Astrocyte (in vitro differentiated cells and primary cell): ENCODE measurements at places on chromosomes 7 and 10.

DNA sequence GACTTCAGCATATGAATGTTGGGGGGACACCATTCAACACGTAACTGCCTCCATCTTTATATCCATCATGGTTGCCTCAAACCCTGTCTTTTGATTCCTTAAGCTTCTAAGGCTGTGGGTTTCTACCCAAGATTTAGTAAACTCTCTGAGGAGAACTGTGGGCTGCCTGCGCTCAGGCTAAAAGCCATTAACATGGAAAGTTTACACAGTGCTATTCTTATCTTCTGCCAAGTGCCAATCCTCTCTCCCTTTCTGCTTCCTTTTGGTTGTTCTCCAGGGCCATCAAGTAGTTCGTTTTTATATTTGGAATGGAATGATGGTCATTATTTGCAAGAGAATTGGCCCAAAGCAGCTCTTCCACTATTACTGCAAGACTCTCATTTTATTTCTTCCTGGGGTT is 97.3 kb upstream of the KLF14 start:
- no peak for DNase-seq

DNA sequence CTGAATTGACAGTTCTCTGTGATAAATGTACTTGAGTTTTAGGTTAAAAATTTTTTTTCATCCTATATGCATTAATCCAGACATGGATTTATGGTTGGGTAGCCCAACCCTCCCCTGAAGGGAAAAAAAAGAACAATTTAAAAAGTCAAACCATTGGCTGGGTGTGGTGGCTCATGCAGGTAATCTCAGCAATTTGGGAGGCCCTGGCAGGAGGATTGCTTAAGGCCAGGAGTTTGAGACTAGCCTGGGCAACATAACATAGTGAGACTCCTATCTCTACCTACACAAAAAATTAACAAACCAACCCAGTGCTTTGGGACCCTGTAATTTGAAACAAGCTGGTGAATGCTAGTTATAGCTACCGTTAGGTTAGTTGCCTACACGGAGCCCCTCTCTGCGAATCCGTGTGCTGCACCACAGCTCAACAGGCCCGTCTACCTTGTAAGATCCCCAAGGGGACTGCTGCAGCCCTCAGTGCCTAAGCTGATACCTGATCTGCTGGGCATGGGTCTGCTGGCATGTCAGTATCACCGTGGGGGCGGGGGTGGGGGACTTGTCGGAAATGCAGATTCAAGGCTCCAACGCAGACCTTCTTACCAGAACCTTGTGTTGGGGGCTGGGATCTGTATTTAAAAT is 32.8 kb downstream of the TSPAN14 start:
- no peak for DNase-seq

DNA sequence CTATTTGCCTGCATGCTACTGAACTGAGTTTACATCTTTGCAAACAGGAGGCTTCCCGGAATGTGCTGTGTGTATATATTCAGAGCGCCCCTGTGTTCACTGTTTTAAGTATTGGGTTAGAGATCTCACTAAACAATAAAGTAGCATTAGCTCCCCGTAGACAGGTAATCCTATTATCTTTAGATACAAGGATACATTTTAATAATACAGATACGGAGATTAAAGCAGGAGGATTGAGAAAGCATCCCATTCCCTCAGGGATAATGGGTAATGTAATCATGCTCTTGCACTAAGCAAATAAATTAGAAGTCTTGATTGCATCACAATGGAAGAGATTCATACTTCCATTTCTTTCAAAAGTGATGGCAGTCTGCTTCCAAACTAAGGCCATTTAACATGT is 809.0 kb downstream of the NRG3 start:
- DNase-seq, result no peak

DNA sequence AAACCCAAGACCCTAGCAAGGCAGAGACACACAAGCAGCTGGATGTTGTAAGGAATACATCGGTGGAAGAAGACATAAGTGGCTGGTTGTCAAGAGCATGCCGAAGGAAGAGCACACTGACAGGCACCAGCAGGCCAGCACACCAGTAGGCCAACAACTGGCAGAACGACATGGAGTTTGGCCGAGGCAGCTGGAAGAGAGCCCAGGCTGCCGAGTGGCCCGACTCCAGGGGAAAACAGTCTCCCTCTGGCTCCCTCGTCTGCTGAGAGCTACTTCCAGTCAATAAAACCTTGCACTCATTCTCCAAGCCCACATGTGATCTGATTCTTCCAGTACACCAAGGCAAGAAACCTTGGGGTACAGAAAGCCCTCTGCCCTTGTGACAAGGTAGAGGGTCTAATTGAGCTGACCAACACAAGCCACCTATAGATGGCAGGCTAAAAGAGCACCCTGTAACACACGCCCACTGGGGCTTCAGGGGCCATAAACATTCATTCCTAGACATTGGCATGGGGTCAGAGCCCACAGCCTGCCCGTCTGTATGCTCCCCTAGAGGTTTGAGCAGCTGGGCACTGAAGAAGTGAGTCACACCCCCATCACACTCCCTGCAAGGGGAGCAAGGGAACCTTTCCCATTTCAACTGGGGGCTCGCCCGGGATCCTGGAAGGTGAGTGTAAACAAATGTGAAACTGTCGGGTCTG is 14.7 kb upstream of the TNS3 start:
- no peak for DNase-seq

GRCh38 chr7:16585540-16585939 is 58.9 kb downstream of the LRRC72 start:
- DNase-seq, result no peak

GRCh38 chr10:44725404-44725803 is 185.7 kb upstream of the TMEM72 start:
- peak; percentile 46 for DNase-seq

DNA sequence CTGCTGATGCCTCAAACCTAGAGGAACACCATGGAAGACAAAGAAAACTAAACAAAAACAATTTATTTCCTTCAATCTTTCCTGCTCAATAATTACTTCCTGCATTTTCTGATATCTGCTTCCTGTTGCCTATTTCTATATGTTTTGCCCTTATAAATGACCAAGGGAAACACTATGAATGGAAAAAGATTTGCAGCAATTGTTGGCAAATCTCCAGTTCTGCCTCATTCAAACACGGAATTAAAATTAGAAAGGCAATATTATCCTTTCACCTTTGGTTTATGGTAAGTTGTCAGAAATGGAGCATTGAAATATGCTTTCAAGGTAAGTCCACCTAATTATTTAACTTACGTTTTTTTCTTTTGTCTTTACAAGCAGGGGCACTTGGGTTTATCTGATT is 552.2 kb upstream of the ANKRD30A start:
- DNase-seq, result no peak

DNA sequence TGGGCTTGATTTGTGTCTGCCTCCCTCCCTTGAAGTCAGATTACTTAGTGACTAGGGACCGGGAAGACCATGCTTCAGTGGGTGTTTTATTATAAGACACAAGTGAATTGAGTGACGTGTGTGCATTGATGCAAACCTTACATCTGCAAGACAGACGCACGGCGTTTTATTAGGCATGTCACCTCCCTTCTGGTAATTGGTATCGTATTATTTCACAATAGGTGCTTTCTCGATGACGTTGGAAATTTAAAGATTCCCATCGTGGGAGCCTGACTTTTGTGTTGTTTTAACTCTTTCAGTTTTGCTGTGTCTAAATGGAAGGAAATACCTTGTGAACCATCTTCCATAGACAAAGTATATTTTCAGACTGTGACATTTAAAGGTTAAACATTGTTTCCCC is 132.6 kb downstream of the INSYN2A start:
- no peak for DNase-seq

DNA sequence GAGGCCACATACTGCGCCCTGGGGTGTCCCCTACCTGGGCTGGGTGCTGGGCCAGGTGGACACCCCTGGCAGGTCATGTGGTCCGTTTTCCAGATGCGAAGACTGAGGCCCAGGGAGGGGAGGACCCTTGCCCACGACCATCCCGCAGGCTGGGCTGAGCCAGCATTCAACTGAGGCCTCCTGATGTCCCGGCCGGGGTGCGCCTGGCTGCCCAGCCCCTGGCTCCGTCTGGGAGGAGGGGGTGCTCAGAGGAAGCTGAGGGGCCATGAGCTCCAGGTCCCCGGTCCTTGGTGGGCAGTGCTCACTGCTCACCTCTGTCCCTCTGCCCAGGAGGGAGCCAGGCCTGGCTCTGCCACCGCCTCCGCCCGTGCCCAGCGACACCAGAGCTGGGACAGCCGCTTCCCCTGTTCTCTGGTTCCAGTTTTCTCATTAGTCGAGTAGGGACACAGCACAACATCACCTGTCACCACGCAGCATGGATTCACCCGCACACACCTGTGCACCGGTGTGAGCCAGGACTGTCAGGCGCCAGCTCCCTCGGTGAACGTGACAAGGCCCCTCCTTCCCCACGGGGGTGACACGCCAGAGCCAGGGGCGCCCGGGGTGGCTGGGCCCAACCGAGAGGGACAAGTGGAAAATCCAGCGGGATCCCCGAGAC is 139.7 kb downstream of the ELFN1 start:
- DNase-seq, result no peak

DNA sequence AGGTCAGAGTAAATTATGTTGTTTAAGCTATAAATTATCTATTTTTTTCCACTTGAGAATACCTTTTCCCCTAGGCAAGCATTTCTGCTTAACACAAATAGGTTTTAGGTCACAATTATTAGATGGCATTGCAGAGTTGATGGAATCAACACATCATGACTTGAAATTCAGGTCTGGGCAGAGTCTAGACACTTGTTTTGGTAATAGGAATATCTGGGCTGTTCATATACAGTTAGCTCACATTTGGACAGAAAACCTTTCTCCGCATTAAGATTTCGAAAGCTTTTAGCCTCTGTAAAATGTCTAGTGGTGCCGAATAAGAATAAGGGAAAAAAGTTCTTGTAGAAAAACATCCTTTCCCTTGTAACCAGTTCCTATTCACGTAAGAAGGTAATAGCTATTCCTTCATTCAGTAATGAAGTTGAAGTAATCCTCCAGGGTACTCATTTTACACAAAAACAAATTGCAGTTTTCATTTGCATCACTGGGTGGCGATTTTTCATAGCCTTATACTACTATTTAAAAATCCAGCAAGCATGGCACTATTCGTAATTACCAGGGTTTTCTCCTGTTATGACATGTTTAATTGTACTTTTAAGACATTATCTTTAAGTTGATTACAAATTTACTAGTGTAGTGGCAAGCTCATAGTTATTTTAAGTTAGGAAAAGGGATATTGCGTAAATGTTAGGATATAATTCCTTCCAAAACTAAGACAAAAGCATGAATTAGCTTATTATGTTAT is 37.0 kb downstream of the RPA3 start:
- peak; percentile 34 for DNase-seq

GRCh38 chr10:68831961-68832455 is 4.7 kb downstream of the STOX1 start:
- DNase-seq, result no peak

DNA sequence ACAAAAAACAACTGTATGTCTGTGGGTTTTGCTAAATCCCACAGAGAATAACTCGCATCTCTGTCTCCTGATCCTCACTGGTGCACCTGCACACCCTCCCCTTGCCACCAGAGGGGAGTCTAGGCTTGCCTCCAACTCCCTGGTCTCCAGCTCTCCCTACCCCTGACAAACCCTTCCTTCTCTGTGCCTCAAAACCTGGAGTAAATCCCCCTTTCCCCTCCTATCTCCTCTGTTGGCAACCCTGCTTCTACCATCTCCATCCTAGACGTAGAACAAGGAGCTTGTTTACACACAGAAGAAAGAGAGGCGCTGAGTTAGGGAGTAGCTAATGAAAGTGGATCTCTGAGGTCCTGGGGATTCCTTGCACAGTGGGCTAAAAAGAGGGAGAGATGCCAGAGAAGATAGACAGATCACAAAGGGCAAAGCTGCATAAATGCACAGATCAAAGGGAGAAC is 6.0 kb downstream of the MBLAC1 start:
- no peak for DNase-seq

- DNase-seq, result no peak
Observed at GRCh38 chr10:21087476-21087875, 190.4 kb upstream of the NEBL start.

GRCh38 chr7:148124477-148124876 is 466.1 kb upstream of the C7orf33 start:
- DNase-seq, result no peak

- DNase-seq, result no peak
Observed at GRCh38 chr10:11305825-11306593, 288.3 kb downstream of the CELF2 start.

- peak; percentile 95 for DNase-seq
Observed at GRCh38 chr10:78960316-78960800, 108.4 kb upstream of the ZMIZ1 start.

- DNase-seq, result no peak
Observed at GRCh38 chr7:49564379-49564714, 209.1 kb upstream of the VWC2 start.

DNA sequence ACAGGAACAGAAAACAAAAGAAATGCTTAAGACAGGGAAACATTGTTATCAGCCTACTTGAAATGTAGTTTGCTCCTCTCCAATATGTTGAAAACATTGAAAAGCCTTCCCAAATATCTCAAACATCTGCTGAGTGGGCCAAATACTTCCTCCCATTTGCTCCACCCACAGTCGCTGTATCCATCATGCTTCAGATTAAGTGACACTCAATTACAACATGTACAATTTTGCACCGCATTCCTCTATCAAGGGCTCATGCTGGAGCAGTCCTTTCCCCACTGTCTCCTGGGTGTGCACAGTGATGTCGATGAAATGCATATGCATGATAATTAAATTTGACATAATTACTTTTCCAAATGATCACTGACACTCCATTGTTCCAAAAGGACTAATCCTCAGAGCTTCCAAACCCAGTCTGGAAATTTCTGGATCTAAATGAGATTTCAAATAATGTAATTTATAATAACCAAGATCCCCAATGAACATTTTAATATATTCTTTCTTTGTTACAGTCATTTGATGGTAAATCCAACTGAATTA is 604.6 kb downstream of the GRID1 start:
- no peak for DNase-seq

- DNase-seq, result no peak
Observed at GRCh38 chr7:106641416-106641815, 19.5 kb downstream of the CCDC71L start.

GRCh38 chr7:93968911-93969620 is 35.1 kb downstream of the BET1 start:
- peak; percentile 29 for DNase-seq

- DNase-seq, result no peak
Observed at GRCh38 chr7:141418066-141418465, 133.1 kb upstream of the AGK start.

DNA sequence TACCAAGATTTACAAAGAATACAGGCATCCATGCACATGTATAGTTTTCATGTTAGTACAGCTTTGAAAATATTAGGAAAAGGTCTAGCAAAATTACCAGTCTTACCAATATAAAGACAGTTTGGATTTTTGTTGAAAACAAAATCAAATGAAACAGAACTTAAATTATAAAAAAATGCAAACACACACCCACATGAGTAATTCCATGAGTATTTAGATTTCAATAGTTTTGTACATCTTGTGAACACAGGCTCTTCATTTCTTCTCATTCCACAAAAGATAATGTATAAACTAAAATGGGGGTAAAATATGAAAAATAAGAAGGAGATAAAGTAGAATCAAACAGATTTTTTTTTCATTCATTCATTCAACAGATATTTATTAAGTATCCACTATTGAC is 682.2 kb upstream of the ANKRD30A start:
- DNase-seq, result no peak
